ENCODE measurements at places on chromosomes 4 and X.

- DNase-seq, result no peak
These were observed 153.5 kb upstream of the FAM241A start for GRCh38 chr4:111991797-111992196.

- DNase-seq, result no peak
These were observed 184.0 kb downstream of the UGT8 start for GRCh38 chr4:114782415-114783214.

DNA sequence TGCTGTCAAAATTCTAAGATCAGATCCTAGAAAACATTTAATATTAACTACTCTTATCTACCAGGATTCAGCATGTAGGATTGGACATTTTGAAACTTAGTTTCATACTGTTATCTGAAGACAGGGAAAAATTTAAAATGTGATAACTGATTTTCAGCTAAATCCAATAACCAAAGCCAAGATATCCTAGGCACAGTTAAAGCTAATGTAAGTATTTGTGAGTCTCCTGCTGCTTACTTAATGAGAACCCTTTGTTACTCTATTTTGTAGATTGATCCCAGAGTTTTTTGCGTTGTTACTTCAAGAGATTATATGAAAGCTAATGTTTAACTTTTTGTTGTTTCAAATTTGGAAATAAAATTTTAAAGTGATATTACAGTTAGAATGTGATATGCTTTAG lies 2.0 kb downstream of the CPE start:
- no peak for DNase-seq

DNA sequence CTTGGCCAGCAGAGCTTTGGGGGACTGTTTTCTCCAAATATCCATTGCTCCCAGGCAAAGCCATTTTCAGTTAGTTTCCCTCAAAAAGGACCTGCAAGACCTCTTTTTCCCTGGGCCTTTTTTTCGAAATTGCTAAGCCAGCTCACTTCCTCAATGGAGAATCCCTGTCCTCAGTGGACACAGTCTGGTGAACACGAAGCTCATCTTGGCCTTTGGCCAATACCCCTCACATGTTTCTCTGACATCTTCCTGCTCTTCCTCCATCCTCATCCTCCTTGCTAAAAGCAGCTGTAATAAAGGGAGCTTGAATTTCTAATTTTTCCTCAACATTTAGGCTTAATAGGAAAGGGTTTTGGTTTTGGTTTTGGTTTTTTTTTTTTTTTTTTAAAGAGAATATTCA lies 17.6 kb upstream of the PRPS1 start:
- no peak for DNase-seq

DNA sequence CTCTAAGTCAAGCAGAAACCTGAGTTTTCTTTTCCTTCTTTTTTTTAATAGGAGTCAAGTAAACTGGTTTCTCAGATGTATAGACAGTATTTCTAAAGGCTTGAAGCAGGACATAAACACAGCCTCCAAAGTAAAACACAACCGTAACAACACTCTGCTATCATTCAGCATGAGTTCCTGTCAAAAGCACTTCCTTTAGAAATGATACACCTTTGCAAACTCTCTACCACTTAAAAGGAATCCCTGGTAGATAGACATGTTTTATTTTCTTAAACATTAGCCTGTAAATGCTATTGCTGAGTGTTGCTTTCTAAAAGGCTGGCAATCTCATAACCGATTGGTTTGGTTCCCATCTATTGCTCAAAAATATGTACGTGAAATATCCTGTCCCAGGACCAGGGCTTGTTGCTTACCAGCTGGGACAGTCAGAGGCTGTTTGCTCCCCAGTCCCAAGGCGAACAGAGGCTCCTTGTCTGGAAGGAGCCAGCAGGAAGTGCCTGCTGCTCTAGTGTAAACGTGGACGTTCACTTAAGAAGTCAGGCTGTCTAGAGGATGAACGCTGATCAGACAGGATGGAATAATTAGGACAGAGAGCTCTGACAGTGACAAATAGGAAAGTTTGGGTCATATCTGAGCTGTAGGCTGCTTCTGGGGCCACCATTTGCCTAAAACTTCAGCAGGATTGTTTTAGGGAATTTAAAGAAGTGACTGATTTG lies 173.9 kb upstream of the KLF3 start:
- DNase-seq, result no peak

DNA sequence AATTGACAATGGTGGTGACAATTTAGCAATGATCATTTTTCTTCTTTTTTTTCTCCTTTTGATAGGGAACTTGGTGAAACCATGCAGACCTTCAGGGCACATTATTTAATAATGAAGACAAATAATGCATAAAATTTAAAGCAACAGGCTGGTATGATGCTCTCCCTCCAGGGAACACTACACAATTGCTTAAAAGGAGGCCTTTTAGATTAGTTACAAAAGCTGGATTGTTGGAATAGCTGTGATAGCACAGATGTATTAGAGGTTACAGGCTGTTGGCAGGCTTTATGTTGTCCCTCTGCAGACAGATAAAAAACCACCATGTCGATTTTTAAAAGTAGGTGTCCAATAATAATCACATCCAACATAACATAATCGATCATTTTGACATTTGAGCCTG lies 307.0 kb downstream of the ADGRL3 start:
- DNase-seq, result no peak

DNA sequence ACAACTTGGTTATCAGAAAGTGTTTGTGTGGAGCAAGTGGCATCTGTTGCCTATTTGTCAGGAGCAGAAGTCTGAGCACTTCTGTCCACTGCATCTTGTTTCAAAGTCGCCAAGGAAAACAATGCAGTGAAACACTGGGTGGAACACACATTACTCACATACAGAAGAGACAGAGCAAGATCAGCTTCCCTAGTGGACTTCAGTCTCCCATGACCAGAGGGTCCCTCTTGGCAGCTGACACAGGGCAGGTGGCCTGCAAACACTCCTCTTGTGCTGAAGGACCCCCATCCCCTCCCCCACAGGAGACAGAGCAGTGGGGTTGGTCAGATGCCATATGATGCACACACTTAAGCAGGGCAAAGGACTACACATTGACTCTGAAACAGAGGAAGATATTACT lies 3.6 kb upstream of the BBS12 start:
- no peak for DNase-seq

DNA sequence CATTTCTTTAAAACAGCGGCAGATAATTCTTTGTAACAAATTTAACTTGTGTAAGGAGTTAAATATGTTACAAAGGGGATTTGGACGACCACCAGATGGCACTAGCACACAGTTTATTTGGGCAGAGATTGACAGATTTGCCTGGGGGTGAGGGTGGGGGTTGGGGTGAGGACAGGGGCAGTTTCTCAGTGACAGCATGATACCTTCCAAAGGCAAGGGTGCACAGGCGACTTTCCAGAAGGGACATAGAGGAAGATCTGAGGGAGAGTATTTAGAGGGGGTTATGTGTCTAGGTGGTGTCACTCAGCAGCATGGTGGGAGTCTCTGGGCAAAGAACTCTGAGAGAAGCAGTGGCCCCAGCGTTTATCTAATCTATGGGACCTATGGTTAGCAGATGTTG lies 9.6 kb upstream of the TMA16 start:
- DNase-seq, result peak; percentile 51

DNA sequence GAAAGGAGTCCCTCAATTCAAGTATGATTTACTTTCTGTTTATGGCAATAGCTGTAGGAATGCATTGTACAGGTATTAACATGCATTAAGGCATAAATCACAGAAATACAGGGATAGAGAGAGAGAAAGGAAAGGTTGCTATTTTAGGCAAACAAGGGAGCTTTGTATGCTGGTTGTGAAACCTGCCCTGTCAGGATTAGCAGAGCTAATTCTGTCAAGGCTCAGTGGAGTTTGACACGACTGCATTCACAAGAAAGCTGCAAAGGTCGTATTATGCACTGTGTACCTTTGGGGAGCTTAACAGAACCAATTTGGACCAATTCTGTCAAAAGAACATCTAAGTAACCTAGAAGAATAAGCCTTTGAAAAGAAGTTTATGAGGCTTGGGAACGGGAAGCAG lies 239.3 kb downstream of the GRIA2 start:
- no peak for DNase-seq

DNA sequence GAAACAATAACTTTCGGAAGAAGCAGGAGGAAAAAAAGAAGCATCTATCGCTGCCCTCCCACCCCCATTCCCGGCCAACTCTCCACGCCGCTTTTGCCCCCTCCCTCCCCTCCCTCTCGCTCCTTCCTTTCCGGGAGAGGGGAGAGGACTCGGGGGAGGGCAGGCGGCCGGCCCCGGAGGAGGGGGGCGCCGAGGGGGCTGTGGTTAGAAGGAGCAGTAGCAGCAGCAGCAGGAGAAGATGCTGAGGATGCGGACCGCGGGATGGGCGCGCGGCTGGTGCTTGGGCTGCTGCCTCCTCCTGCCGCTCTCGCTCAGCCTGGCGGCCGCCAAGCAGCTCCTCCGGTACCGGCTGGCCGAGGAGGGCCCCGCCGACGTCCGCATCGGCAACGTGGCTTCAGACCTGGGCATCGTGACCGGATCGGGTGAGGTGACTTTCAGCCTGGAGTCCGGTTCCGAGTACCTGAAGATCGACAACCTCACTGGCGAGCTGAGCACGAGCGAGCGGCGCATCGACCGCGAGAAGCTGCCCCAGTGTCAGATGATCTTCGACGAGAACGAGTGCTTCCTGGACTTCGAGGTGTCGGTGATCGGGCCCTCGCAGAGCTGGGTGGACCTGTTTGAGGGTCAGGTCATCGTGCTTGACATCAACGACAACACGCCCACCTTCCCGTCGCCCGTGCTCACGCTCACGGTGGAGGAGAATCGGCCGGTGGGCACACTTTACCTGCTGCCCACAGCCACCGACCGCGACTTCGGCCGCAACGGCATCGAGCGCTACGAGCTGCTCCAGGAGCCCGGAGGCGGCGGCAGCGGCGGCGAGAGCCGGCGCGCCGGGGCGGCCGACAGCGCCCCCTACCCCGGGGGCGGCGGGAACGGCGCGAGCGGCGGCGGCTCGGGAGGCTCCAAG lies 1.3 kb downstream of the PCDH7 start:
- no peak for DNase-seq

GRCh38 chr4:78354782-78355181 lies 196.8 kb upstream of the ANXA3 start:
- no peak for DNase-seq

GRCh38 chrX:133213117-133213516 lies 5.0 kb downstream of the TFDP3 start:
- DNase-seq, result no peak

GRCh38 chr4:108681321-108681809 lies 31.0 kb downstream of the OSTC start:
- DNase-seq, result no peak

GRCh38 chr4:41129936-41130440 lies 84.4 kb downstream of the APBB2 start:
- no peak for DNase-seq

GRCh38 chr4:3467601-3468031 lies 4.5 kb downstream of the DOK7 start:
- no peak for DNase-seq

- DNase-seq, result peak; percentile 17
These were observed 958.3 kb upstream of the ADGRL3 start for GRCh38 chr4:60241866-60242265.

GRCh38 chrX:97895751-97896150 lies 1012.0 kb downstream of the RPA4 start:
- DNase-seq, result no peak

DNA sequence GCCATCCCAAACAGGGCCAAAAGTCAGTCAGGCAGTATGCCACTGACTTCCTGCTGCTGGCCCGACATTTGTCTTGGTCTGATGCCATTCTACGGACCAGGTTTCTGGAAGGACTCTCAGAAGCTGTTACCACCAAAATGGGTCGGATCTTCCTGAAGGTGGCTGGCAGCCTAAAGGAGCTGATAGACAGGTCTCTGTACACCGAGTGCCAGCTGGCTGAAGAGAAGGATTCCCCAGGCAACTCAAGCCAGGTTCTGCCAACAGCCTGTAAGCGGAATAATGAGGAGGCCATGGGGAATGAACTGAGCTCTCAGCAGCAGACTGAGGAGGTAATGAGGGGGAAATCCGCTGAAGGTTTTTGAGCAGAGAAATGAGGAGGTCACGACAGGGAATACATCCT lies 95.7 kb downstream of the RTL9 start:
- DNase-seq, result no peak

- DNase-seq, result no peak
These were observed 6.7 kb downstream of the TEC start for GRCh38 chr4:48262926-48263325.

- DNase-seq, result no peak
These were observed 81.5 kb upstream of the CD99 start for GRCh38 chrX:2609431-2610238.

DNA sequence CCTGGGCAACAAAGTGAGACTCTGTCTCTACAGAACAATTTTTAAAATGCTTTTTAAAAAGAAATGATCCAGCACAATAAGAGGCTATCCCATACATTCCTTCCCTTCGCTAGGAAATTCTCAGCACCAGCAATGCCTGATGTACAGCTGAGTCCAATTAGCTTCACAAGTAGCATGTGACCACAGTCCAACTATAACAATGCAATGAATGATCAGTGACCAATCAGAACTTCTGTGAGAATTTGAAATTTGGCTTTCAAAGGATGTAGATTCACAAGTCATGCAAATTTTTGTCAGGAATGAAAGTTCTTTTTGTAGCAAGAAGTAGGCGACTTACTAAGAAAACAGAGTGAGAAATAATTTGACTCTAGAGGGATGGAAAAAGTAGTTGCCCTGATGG lies 278.5 kb upstream of the UGT8 start:
- DNase-seq, result no peak

DNA sequence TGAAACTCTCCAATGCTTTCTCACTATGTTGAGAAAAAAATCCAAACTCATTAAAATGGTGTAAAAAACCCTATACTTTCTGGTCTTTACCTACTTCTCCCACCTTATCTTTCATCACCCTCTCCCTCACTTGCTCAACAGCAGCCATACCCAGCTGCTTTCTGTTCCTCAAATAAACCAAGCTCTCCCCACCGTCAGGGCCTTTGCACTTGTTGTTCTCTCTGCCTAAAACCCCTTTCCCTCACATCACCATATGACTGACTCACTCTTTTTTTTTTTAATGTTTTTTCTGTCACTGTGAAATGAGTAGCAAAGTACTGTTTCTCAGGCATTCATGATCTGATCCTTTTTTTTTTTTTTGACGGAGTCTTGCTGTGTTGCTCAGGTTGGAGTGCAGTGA lies 122.3 kb upstream of the TMEM164 start:
- DNase-seq, result no peak

DNA sequence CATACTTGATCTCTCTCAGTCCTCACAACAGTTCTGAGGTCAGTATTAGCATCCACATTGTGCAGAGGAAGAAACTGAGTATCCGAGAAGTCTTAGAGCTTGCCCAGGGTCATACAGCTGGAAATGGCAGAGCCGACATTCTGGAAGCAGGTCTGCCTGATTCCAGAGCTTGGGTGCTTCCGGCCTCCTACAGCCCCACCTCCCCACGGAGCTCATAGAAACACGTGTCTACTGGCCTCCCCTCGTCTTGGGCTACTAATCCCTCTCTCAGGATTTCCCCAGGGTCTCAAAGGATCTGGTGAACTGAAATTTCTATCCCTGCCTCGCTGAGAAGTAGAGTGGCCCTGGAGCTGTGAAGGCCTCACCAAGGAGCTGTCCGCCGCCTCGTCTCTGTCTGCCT lies 12.0 kb upstream of the KDM5C start:
- no peak for DNase-seq

GRCh38 chr4:155434904-155435303 lies 58.1 kb upstream of the MAP9 start:
- no peak for DNase-seq

- peak; percentile 51 for DNase-seq
These were observed 191.6 kb upstream of the ANKRD50 start for GRCh38 chr4:124903995-124904722.

All from HEK293T (cell line).